ENCODE measurements at places on chromosomes 6 and 20. TPM values are rescaled to one million over a fixed set of nuclear protein-coding genes. Genes with fewer than 3 reads are reported as not detected.

The KIAA0408 gene
- 12.8 TPM for total RNA-seq

The AKAP12 gene
- total RNA-seq = 196 TPM

The ZNF292 gene
- 34.7 TPM for total RNA-seq

The CLPSL2 gene
- not detected for total RNA-seq

The HLA-DPA1 gene
- total RNA-seq = 0.18 TPM

The OR5V1 gene
- total RNA-seq = not detected

The C6orf15 gene
- not detected for total RNA-seq

The DLL1 gene
- 4.9 TPM for total RNA-seq

The SPATA25 gene
- total RNA-seq = 2.1 TPM

The ARMC12 gene
- total RNA-seq = 0.45 TPM

The IL17F gene
- total RNA-seq = not detected

The ARMH2 gene
- not detected for total RNA-seq

The MUC21 gene
- total RNA-seq = not detected

The DNMT3B gene
- 1.1 TPM for total RNA-seq

The PHACTR3 gene
- not detected for total RNA-seq

Measured in fibroblast of the aortic adventitia (primary cell).